Vagina (tissue), 2 donors: ENCODE measurements at places on chromosomes 16 and 17. TPM values are rescaled to one million over a fixed set of nuclear protein-coding genes. Genes with fewer than 3 reads are reported as not detected.

Gene CES2
- total RNA-seq = 55.7 TPM

Gene TLCD3B
- 0.98 TPM for total RNA-seq

GRCh38 chr16:2121853-2122252, 13.8 kb downstream of the PKD1 start:
- no peak for DNase-seq

- no peak for DNase-seq
Observed at GRCh38 chr16:88045820-88046303, 94.6 kb downstream of the BANP start.

- no peak for DNase-seq
Observed at GRCh38 chr17:73823684-73824083, 179.4 kb upstream of the SDK2 start.

Gene ZNF23
- 7.1 TPM for total RNA-seq
